Stimulated activated CD8-positive, alpha-beta memory T cell treated with anti-CD3 and anti-CD28 coated beads, Interleukin-7, amount 100 ng/mL, for 1 hour (primary cell): ENCODE measurements at places on chromosomes 13 and 19.

- no peak for DNase-seq
These were observed 15.2 kb upstream of the F7 start for GRCh38 chr13:113090415-113090770.

DNA sequence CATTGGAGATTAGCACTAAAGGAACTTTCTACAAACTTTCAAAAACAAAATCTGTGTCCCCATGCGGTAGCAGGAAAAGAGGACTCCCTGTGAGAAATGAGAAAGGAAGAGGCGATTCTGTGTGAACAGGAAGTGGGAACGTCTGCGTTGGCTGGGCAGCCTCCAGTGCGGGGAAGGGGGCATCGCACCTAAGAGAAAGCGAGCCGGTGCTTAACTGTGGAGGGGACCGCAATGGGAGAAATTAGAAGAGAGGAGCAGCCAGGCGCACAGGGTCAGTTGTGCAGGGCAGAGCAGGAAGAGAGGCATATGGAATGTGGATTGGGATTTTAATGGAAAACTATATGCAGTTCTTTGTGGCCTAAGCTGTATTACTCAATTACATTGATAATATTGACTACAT is 77.4 kb upstream of the DOCK9 start:
- no peak for DNase-seq

GRCh38 chr19:14187561-14187960 is 18.4 kb downstream of the ADGRL1 start:
- no peak for DNase-seq

- DNase-seq, result no peak
These were observed 524.1 kb upstream of the SLITRK5 start for GRCh38 chr13:87147076-87147475.

DNA sequence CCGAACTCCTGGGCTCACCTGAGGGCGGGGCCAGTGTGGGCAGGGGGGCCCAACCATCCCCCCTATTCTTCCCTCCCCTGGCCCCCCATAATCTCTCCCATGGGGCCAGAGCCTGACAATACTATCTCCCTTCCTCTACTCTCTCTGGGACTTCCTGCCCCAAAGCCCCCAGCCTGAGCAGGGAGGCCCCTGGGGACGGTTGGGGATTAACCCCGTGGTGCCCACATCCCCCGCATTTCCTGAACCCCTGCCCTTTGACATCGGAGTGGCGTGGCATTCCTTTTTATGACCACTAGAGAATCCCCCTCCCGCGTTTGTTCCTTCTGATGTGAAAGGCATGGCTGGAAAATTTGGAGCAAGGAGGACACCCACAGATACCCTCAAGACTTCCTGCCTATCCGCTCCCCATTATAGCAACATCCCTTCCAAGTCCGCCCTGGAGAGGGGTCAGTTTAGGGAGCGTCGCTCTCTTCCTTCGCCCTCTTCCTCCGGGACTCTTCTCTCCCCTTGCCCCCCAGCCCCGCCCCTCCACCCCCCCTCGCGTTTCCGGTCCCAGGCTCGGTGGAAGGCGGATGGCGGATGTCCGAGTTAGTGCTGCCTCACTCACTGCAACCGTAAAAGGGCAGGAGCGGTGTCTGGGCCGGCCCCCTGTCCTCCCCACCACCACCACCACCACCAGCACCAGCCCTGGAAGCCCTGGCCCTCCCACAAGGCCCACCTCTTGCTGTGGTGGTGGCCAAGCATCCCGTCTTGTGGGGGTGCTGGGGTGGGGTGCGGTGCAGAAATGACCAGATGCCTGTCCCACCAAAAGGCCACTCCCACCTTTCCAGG is 1.8 kb downstream of the VASP start:
- no peak for DNase-seq

DNA sequence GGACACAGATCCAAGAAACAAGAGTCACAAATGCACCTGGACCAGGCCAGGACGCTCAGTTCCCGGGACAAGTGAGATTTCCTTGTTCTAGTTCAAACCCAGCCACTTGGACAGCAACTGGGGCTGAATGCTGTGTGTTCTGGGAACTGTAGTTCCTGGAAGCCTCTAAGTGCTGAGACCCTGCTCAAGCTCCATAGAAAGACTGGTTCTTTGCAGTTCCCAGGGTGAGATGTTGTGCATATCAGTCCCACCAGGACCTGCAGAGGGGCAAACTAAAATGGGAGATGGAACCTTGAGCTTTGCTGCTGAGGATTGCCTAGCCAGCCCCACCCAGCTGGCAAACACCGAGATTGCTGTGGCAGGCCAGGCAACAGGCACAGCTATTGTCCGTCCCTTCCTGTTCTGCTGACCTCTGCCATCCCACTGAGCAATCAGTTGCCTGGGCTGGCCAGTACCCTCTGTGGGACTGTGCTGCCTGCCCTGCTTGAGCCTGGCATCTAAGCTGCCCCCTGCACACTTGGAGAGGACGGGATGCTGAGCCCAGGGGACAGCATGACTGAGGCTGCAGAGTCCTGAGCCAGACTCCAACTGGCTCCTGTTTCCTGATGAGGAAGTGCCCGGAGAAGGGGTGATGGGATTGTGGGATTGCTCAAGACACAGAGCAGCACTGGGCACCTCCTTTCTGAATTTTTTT is 1.4 kb upstream of the GIPC1 start:
- no peak for DNase-seq

DNA sequence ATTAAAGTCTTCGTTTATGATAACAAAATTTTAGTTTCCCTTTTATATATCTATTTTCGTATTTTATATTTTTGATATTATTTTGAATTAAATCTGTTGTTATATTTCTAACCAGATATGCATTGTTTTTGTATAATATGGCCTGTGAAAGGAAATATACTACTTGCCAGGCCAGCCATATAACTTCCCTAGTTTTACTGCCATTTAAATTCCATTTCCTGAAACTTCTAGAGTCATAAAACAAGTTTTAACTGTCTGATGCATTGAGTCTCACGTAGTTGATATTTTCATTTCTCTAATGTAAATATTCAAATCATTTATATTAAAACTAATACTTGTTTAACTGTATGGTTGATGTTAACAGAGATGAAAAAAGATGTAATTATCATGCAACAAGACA is 13.5 kb downstream of the ESD start:
- DNase-seq, result no peak

DNA sequence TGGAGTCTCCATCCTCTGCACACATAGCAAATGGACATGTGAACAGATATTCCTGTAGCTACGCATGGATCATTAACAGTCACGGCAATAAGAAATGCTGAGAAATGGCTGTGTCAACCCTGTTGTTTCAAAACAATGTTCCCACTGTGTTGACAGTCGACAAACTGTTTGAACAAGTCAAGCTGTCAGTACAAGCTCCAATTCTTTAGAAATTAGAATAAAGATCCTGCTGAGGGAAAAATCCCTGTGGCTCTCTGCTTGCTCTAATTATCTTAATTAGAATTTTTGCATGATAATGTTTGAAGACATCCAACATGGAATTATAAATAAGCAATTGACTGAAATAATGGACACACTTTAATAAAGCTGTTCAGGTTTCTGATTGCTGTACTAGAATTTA is 37.9 kb upstream of the CPB2 start:
- no peak for DNase-seq

DNA sequence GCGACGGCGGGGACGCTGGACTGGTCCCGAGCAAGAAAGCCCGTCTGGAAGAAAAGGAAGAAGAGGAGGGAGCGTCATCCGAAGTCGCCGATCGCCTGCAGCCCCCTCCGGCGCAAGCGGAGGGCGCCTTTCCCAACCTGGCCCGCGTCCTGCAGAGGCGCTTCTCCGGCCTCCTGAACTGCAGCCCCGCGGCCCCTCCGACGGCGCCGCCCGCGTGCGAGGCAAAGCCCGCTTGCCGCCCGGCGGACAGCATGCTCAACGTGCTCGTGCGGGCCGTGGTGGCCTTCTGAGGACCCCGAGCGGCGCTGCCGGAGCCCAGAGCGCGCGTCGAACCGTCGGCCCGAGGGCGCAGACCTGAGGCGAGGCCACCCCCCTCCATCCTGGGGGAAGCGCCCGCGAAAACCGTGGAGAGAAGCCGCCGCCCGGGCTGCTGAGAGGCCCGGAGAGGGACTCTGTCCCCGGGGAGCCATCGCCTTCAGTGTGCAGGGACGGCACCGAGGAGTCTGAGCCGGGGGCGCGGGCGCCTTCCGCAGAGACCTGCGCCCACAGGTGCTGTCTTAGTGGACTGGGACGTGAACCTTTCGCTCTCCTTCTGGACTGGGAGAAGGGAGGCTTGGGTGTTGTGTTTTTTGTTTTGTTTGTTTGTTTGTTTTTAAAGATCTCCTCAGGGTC is 3.5 kb downstream of the IER2 start:
- no peak for DNase-seq

DNA sequence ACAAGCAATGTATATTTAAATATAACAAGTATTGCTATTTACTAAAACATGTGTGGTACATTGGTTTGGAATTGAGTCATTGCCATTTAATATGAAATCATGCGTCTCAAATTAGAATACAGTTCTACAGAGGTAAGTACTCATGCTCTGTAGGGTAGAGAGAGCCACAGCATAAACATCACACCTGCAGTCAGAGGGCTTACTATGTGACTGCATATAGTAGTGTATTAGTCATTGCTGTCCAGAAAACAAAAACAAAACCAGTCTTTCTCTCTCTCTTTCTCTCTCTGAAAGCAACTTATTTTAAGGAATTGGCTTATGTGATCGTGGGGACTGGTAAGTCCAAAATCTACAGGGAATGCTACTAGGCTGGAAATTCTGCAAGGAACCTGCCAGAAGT is 370.3 kb downstream of the GPC5 start:
- DNase-seq, result no peak

DNA sequence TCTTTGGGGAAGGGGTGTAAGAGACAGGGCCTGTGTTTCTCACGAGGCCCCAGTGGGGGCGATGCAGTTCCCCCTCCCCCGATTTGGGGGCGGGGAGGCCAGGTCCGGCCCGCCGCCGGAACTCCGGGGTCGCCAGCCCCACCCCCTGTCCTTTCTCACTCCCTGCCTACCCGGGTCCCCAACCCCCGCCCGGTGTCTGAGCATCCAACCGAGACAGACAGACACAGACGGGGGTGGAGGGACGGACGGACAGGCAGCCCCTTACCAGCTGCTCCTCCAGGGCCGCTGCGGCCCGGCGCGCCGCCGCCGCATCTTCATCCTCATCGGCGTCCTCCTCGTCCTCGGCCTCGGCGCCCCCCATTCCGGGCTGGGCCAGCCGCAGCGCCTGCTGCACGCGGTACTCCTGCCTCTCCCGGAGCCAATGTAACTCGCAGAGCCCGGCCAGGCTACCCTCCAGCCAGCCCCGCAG is 397 bp downstream of the DACT3 start:
- no peak for DNase-seq
